ENCODE measurements at places on chromosomes 13 and 19.

DNA sequence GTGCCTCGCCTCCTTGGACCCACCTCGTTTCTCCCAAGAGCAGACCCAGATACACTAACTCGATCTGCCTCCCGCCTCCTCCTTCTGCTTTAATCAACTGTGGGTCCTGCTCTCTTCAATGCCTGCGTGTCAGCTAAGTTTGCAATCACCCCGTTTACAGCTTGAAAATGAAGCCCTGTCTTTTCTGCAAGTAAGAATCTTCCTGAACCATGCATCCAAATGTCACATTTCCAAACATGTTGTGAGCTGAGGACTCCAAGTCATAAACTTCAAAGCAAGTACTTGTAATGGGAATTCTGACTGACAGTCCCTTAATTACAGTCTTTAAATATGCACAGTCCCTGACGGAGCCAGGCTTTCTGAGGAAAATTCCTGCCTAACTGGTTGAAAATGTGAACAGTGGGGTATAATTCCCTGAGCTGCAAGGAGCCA lies 154.9 kb upstream of the UQCRFS1 start:
- no peak for DNase-seq
- H3K27me3 ChIP-seq: peaks cover 49% of the 10 kb centered on the region
- H3K4me3 ChIP-seq: no peak overlapping the region
- no peaks in the 10 kb centered on the region for H3K4me1 ChIP-seq

DNA sequence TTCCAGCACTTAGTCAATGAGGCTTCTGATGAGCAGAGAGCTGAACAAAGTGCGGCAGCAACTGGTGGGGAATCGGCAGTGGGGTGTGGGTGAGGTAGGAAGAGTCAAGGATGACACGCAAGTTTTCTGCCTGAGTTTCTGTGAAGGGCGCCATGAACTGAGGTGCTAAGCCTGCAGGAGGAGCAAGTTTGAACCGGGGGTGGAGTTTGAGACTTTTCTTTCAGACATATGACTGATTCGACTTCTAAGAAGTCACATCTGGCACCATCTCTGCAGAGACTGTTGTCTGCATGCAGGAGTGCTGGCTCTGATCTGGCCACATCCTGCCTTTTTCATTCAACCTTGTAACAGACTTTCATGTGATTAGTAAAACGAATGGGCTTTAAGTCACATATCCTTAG lies 14.8 kb upstream of the GPI start:
- peaks cover 24% of the 10 kb centered on the region for H3K36me3 ChIP-seq
- H3K27me3 ChIP-seq: no peaks in the 10 kb centered on the region
- H3K4me3 ChIP-seq: no peak overlapping the region
- H3K27ac ChIP-seq: peak overlapping the region; percentile 5
- H3K4me1 ChIP-seq: no peaks in the 10 kb centered on the region

DNA sequence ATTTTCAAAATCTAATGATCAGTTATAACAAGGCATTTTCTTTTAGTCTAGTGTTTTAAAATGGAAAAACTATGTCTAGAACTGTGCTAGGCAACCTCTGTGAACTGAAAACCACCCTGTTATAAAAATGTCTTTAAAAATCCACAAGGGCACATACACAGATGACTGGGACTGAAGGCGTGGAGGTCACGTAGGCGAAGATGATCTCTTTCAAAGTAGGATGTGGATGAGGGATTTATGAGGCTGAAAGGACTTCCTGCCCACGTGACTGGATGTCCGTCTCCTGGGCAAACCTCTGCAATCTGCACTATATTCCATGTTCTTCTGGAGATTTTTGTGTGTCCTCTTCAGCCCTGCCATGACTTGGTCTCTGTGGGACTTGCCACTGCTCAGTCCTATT lies 84.2 kb upstream of the ZNF536 start:
- H3K4me1 ChIP-seq: peaks cover 6% of the 10 kb centered on the region
- peaks cover 3% of the 10 kb centered on the region for H3K27me3 ChIP-seq
- no peaks in the 10 kb centered on the region for H3K36me3 ChIP-seq
- no peak for DNase-seq
- H3K27ac ChIP-seq: no peak overlapping the region
- H3K4me3 ChIP-seq: no peak overlapping the region

DNA sequence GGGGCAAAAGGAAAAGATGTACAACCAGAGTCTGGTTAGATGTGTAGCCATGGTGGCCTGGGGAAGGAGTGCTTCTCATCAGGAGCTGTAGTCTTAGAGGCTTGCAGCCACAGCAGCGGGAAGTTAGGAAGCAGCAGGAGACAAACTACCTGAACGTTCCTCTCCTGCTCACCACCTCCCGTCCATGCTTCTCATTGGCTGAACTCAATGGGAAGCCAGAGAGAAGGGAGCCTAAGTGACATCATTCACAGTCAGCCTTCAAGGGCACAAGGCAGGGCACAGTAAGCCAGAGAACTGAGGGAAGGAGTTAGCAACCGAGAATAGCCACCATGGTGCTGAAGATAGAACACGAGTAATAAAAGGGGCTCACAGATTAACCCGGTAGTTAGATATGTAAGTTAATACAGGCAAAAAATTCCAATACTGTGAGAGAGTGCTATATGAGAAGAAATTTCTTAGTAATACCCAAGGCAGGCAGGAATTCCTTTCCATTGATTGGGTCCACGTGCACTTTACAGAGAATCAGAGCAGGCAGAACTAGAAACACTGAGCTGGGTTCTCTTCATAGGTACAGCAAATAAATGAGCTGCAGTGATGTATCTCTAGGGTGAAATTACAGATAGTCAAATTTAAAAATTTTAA lies 391.5 kb upstream of the DACH1 start:
- H3K27ac ChIP-seq: no peak overlapping the region
- peaks cover 12% of the 10 kb centered on the region for H3K27me3 ChIP-seq
- no peak for DNase-seq
- no peaks in the 10 kb centered on the region for H3K36me3 ChIP-seq

GRCh38 chr13:108877300-108877699 lies 247.9 kb downstream of the MYO16 start:
- no peak overlapping the region for H3K4me3 ChIP-seq
- H3K27me3 ChIP-seq: no peaks in the 10 kb centered on the region
- H3K36me3 ChIP-seq: no peaks in the 10 kb centered on the region
- no peaks in the 10 kb centered on the region for H3K4me1 ChIP-seq
- DNase-seq: no peak

DNA sequence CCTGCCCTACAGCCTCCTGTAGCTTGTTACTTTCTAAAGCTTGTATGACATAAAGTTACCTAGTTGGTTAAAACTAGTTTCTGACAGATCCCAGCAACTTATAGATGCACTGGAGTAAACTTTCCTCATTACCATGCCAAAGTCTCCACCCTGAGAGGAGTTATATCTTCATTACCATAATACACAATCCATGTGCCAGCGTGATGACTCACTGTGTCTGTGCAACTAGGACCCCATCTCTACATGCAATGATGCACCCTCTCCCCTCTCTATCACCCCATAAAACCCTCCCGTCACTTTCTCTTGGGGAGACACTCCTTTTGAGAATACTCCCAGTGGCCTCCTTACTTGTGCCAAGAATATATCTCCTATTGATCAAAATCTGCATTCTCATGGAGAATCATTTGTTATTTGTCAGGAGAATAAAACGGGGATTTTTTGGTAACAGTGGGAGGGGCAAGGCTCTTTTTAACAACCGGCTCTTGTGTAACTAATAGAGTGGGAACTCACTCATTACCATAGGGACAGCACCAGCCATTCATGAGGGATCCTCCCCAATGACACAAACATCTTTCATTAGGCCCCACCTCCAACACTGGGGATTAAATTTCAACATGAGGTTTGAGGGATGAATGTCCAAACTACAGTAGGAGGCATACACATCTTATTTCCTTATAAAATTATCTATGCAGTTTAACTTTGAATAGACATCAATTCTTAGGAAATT lies 235.1 kb upstream of the ATXN8OS start:
- H3K4me3 ChIP-seq: no peak overlapping the region
- DNase-seq: no peak
- no peak overlapping the region for H3K27ac ChIP-seq
- no peaks in the 10 kb centered on the region for H3K27me3 ChIP-seq

- H3K4me1 ChIP-seq: peaks cover 2% of the 10 kb centered on the region
- peaks cover 14% of the 10 kb centered on the region for H3K27me3 ChIP-seq
- DNase-seq: peak; percentile 12
- H3K4me3 ChIP-seq: peak overlapping the region; percentile 68
- peak overlapping the region; percentile 52 for H3K27ac ChIP-seq
These were observed 4.3 kb upstream of the DUXA start for GRCh38 chr19:57171551-57172081.

DNA sequence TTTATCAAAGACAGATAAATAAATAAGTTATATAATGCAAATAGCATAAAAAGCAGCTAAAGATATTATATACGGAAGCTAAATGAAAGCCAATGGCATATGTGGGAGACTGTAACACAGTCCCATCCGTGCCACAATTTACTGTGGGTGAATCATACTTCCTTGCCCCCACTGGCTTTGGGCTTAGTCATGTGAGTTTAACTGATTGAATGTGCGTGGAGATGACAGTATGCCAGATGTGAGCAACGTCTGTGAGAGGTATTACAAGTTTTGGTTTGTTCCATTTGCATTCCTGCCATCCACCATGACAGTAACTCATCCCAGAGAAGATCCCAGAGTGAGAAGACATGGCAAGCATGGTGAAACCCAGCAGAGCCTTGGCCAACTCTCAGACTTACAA lies 340.0 kb downstream of the SUCLA2 start:
- no peaks in the 10 kb centered on the region for H3K27me3 ChIP-seq
- no peaks in the 10 kb centered on the region for H3K4me1 ChIP-seq
- no peak overlapping the region for H3K4me3 ChIP-seq
- no peak overlapping the region for H3K27ac ChIP-seq

DNA sequence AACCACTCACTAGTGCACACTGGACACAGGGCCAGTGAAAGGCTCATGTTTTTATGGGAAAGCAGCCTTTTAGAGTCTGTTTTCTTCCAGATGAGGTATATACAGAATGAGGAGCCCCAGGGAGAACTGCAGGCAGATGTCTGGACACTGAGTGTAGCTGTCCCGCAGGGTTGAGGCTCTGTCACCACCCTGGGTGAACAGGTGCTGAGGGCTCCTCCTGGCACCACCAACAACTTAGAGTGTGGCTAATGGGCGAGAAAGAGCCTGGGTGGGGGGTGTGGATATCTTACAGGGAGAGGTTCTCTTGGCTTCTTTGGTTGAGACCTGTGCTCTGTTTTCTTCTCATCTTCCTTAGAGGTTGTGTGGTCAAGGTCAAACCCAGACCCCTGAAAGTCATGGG lies 202.1 kb upstream of the GPR12 start:
- H3K27ac ChIP-seq: peak overlapping the region; percentile 84
- DNase-seq: no peak
- no peak overlapping the region for H3K4me3 ChIP-seq
- peaks cover 74% of the 10 kb centered on the region for H3K4me1 ChIP-seq

GRCh38 chr19:21463449-21464105 lies 41.8 kb upstream of the ZNF429 start:
- peak; percentile 63 for DNase-seq
- H3K4me1 ChIP-seq: peaks cover 4% of the 10 kb centered on the region
- H3K4me3 ChIP-seq: peak overlapping the region; percentile 100
- peak overlapping the region; percentile 100 for H3K27ac ChIP-seq
- no peaks in the 10 kb centered on the region for H3K27me3 ChIP-seq
- peaks cover 31% of the 10 kb centered on the region for H3K36me3 ChIP-seq

- DNase-seq: peak; percentile 63
- peak overlapping the region; percentile 23 for H3K27ac ChIP-seq
- H3K4me3 ChIP-seq: no peak overlapping the region
- peaks cover 6% of the 10 kb centered on the region for H3K36me3 ChIP-seq
These were observed 48.6 kb upstream of the GTF3A start for GRCh38 chr13:27375686-27376326.

DNA sequence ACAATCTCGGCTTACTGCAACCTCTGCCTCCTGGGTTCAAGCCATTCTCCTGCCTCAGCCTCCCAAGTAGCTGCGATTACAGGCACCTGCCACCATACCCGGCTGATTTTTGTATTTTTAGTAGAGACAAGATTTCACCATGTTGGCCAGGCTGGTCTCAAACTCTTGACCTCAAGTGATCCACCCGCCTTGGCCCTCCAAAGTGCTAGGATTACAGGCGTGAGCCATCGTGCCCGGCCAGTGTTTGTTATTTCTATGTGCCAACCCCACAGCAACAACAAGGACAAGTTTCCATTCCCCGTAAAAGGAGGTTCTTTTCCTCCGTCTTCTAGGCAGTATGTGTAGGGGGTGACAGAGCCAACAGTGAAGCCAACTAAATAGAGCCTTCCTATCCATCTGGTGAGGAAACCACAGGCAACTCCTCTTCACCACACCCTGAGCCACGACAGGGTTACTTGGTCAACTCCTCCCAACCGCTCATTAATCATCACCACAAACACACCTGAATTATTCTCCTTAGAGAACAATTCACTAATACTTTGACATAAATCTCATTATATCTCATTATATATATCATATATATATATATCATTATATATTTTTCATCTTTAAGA lies 25.5 kb downstream of the FOXO1 start:
- H3K36me3 ChIP-seq: no peaks in the 10 kb centered on the region
- no peak for DNase-seq
- H3K4me3 ChIP-seq: no peak overlapping the region
- peaks cover 18% of the 10 kb centered on the region for H3K4me1 ChIP-seq
- no peak overlapping the region for H3K27ac ChIP-seq
- H3K27me3 ChIP-seq: no peaks in the 10 kb centered on the region

GRCh38 chr19:11684987-11685675 lies 53.6 kb downstream of the ZNF823 start:
- peaks cover 68% of the 10 kb centered on the region for H3K36me3 ChIP-seq
- no peak for DNase-seq
- H3K27me3 ChIP-seq: no peaks in the 10 kb centered on the region
- no peak overlapping the region for H3K27ac ChIP-seq

DNA sequence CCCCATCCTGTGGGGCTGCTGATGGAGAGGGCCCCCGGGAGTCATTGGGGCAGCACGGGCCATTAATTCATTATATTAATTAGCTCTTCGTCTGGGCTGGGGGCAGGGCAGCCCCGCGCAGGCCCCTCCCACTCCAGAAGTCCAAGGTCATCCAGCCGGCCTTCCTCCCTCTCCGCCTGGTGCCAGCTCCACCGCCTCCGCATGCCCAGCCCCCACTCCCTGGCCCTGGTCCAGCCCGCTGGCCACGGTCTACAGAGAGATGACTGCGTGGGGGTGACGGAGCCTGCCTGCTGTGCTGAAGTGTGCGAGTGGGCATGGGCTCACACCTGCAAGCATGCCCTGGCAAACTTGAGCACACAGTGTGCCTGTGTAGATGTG lies 8.8 kb downstream of the IGLON5 start:
- H3K4me1 ChIP-seq: peaks cover 4% of the 10 kb centered on the region
- H3K4me3 ChIP-seq: no peak overlapping the region
- no peak for DNase-seq
- H3K27ac ChIP-seq: no peak overlapping the region
- peaks cover 9% of the 10 kb centered on the region for H3K36me3 ChIP-seq

- H3K27me3 ChIP-seq: no peaks in the 10 kb centered on the region
- H3K36me3 ChIP-seq: no peaks in the 10 kb centered on the region
- no peak for DNase-seq
- no peak overlapping the region for H3K4me3 ChIP-seq
These were observed 2.0 kb upstream of the VPS36 start for GRCh38 chr13:52452470-52452869.

DNA sequence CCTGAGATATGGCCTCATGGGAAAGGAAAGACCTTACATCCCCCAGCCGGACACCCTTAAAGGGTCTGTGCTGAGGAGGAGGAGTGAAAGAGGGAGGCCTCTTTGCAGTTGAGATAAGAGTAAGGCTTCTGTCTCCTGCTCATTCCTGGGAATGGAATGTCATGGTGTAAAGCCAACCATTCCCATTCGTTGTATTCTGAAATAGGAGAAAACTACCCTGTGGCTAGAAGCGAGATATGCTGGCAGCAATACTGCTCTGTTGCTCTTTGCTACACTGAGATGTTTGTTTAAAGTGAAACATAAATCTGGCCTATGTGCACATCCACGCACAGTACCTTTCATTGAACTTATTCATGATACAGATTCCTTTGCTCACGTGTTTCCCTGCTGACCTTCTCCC lies 783 bp upstream of the ZNF587B start:
- DNase-seq: no peak
- H3K4me1 ChIP-seq: peaks cover 50% of the 10 kb centered on the region
- H3K4me3 ChIP-seq: peak overlapping the region; percentile 86
- H3K36me3 ChIP-seq: peaks cover 19% of the 10 kb centered on the region
- H3K27me3 ChIP-seq: no peaks in the 10 kb centered on the region

Measured in progenitor cell of endocrine pancreas (in vitro differentiated cells).